ENCODE measurements at places on chromosomes 12 and 14.

- no peak for DNase-seq
Measured at GRCh38 chr14:92690171-92691011, 58.0 kb downstream of the LGMN start.

DNA sequence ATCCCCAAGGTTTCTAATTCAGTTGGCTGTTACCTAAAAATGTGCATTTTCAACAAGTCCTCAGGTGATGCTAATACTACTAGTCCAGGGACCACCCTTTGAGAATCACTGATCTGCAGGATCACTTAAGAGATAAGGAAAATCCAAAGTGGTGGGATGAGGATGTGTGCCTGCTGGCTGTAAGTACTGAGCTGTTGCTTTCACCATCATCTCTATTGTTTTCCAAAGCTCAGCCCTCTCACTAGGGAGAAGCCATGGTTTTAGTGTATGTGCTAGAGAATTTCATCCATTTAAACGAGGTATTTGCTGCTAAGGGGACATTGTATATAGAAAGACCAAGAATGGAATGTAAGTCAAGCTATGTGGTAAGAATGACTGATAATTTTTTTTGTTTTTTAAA is 202.3 kb downstream of the KIF21A start:
- DNase-seq: no peak

- DNase-seq: no peak
Measured at GRCh38 chr12:110869026-110869425, 22.2 kb downstream of the CCDC63 start.

DNA sequence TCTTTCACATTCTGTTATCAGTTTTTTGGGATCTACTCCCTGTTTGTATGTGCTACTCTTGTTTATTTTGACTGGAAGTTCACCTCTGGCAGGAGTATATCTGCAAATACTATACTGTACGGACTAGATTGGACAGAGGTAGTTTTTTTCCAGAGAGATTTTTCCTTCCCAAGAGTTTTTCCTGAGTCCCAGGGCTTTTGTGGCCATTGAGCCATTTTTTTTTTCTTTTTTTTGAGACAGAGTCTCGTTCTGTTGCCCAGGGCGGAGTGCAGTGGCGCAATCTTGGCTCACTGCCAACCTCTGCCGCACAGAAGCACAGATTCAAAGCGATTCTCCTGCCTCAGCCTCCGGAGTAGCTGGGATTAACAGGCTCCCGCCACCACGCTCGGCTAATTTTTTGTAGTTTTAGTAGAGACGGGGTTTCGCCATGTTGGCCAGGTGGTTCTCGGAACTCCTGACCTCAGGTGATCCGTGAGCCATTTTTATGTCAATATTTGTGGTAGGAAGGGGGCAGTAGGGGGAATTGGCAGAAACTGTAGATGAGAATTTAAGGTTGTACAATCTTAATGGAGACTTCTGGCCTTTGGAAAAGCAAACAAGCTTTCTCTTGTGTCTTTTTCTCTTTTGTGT is 19.4 kb downstream of the KTN1 start:
- no peak for DNase-seq

DNA sequence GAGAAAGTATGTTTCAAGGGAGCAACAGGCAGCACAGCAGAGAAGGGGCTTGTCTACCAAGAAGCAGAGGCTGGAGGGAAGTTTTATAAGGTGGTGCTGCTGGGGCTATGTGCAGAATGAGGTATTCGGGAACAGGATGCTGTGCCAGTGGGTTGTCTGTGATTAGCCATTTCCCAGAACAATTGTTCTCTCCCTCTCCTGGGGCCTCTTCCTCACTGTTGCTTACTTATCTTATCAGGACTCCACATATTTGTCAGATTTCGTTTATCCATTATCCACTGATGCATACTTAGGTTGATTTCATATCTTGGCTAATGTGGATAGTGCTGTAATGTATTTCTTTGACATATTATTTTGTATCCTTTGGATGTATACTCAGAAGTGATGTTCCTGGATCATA is 195.1 kb upstream of the RTL1 start:
- no peak for DNase-seq

- DNase-seq: no peak
Measured at GRCh38 chr12:132921685-132922084, 34.3 kb upstream of the CHFR start.

- DNase-seq: no peak
Measured at GRCh38 chr12:77337362-77337761, 272.0 kb upstream of the E2F7 start.

DNA sequence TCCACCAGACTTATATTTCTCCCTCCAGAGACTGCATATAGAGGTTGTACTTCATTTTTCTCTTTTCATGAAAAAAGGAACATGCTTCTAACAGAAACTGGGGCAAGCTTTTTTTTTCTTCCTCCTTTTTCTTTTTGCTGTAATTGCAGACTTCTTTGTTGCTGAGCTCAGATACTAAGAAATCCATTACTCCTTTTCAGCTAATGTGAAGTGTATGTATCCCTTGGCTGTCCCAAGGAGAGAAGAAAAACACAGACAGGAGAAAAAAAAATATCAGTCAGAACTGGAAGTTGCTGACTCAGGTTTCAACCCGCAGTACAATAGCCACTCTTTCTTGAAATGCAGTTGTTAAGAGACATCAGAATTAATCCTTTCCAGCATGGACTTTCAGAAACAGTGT is 1248.4 kb downstream of the LRFN5 start:
- DNase-seq: no peak

- no peak for DNase-seq
Measured at GRCh38 chr14:31988244-31988643, 88.9 kb upstream of the ARHGAP5 start.

- DNase-seq: no peak
Measured at GRCh38 chr12:89417246-89417977, 65.1 kb upstream of the DUSP6 start.

DNA sequence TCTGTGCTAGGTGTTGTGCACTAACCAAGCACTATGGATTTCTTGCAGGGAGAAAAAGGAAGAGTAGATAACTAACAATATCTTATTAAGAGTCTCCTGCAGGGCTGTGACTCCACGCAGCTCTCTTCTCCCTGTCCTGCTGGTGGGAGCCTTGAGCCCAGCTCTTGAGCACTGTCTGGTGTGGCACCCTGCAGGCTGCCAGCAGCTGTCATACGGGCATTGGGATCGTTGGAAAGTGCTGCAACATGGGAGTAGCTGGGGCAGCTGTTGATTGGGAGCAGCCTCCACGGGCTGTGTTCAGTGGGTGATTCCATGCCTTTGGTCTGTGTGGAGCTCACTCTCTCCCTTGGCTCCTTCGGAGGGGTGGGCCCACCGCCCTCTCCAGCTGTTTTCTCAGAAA is 125.3 kb downstream of the FBXL14 start:
- DNase-seq: no peak

GRCh38 chr12:58204071-58204470 is 262.7 kb downstream of the ATP23 start:
- DNase-seq: no peak

GRCh38 chr12:21248679-21249078 is 86.0 kb downstream of the SLCO1A2 start:
- DNase-seq: no peak

DNA sequence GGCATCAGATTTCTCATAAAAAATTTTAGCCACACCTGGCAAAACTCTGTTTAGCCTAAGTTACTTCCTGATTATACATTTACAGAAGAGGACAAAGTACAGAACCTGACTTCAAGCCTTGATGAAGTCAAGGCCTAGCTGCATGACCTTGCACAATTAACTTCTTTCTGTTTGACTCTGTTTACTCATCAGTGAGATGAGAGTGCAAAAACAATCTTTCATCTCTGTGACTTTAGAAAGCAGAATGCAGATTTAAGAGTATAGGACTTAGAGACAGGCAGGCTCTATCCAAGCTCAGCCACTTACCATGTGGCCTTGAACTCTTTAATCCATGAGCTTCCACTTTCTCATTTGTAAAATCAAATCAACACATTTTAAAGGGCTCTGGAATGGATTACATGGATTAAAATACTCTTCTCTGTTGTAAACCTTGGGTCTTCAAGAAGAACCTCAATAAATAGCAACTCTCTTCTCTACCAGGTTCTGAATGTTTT is 1178.9 kb downstream of the FLRT2 start:
- no peak for DNase-seq

DNA sequence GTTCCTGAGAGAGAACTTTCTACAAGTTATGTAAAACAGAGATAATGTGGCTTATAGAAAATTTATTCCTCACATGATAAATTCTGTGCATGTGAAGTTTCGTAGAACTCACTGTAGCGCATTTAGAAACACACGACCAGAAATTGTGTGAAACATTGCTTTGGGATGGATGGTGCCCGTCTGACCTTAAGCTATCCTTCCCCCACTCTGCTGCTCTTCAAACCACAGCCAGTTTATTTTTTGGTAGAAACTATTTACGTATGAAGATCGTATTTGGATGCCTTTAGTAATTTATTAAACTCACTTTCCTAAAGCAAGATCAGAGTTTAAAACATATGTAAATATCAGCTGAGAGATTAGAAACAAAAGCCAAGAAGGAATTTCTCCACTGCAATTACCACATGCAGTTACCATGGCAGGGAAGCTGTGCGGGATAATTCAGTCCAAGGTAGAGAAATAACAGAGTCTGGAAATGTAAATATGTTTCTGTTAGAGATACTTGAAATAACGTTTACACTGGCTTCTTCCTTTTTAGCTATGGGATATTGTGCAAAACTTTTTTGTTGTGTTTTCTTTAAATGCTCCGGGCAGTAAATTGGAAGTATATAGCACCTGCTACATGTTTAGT is 382.7 kb downstream of the RGS6 start:
- DNase-seq: no peak

- no peak for DNase-seq
Measured at GRCh38 chr12:64922853-64923252, 98.4 kb downstream of the TBC1D30 start.

DNA sequence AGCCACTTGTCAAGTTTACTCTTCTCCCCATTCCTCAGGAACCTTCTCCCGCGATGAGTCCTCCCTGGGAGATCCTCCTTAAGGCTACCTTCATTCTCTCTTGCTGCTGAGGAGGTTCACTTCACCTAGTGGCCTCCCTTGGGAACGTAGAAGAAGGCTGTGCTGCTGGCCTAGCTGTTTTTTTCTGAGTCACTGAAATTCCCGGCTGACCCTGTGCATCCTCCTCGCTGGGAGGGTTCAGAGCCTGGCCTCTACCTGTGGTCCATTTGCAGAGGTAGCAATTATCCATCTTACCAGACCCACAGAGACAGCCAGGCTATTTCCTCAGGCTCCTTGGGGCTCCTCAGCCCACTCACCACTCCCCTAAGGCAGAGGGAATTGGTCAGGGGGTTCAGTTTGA is 4.6 kb downstream of the KRT82 start:
- DNase-seq: no peak

DNA sequence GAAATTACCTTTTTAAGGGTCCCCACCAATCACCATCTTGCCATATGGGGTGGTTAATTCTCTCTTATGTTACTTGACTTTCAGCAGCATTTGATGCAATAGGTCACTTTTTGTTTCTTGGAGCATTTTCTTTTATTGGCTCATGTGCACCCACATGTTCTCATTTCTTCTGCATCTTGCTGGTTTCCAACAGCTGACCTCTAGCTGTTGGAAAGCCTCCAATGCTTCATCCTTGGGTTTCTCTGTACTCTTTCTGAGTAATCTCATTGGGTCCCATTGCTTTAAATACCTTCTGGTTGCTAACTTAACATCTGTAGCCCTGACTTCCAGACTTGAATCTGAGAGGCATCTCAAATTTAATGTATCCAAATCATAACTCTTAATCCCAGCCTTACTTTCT is 116.8 kb downstream of the CRADD start:
- DNase-seq: no peak

DNA sequence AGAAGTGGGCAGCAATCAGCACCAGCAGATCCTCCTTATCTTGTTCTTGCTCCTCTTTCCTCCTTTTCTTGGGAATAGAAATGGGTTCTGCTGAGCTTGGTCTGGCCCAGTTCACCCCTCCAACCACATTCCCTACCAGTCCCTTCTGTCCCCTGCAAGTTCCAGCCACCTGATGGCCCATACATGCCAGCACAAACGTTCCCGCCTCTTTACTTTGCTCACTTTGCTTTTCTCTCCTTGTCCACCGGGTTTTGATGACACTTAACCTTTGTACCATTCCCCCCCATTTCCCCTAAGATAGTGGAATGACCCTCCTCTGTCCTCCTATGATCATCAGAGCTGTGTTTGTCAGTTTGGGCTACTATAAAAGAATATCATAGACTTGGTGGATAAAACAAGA is 23.4 kb upstream of the EML1 start:
- DNase-seq: no peak

DNA sequence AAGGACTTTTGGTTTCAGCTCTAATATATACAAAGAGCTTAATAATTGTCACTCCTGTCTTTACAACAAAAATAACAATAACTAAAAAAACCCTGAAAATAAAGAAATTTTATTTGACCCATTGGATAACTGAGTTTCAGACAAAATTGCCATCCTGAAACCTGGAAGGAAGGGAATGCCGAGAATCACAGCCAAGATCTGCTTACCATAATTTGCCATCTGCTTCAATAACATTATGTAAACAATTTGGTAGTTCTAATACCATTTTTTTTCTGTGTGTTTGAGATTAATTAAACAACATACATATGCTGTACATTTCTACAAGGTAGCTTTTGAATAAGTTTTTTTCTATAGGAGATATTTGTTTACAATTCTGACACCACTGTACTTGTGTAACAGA is 596.3 kb upstream of the MGAT4C start:
- no peak for DNase-seq

DNA sequence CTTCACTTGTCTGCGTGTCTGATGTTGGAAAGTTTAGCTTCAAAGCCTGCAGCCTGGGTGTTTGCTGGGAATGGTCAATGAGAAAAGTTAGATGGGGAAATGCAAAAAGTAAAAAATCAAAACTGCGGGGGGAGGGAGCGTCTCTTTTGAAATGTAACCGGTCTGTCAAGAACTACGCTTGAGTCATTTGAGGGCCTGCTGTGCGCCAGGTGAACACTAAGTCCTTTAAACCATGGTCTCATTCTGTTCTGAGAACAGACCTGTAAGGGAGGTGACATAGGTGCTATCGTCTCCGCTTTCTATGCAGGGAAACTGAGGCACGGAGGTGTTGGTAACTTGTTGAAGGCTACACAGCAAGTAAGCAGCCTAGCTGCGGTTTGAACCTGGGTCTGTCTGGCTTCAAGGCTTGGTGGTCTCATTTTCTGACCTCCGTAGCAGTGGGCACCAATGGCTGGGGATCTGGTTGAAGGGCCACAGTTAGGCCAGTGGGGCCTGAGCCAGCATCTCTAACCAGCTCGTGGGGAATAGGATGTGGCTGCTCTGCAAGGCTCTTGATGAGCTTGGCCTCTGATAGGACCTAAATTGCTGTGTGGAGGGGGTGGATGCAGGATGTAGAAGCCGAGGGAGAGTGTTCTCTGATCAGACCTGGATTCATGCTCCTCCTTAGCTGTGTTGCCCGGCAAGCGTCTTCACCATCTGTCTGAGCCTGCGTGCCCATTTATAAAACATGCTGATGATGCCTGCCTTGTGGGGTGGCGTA is 41.5 kb downstream of the KCTD10 start:
- DNase-seq: no peak

DNA sequence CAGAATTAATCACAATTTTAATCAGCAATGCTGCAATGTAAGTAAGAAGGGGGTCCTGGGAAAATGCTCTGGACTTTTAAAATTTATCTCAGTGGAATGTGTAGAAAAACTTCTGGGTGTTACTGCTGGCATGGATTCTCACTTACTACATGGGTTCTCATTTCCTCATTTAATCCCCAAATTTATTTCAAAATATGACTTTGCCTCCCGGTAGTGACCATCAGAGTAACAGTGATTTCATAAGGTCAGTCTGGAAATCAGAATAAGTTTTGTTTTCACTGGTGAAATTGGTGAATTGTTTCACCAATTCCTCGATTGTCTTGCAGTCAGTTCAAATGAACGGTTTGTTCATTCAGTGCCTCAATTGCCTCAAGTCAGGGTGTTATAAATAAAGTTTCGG is 22.3 kb upstream of the DDHD1 start:
- no peak for DNase-seq

GRCh38 chr12:45234139-45234865 is 18.4 kb downstream of the ANO6 start:
- DNase-seq: no peak
